ENCODE measurements at places on chromosomes 4 and X.

DNA sequence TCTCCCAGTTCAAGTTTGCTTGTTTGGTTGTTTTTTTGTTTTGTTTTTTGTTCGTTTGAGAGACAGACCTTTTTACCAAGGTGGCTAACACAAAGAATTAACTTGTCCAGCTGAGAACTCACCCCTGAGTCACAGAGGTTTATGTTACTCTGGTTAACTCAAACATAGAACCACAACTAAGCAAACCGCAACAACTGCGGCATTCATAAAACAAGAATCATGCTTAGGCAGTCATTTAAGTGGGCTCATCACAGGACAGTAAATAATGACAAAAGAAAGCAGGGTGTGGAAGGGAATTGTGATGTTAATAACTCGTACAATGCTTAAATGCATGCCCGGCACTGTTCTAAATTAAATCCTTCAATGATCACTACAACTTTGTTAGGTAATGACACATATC lies 24.7 kb upstream of the IL13RA1 start:
- DNase-seq = no peak

DNA sequence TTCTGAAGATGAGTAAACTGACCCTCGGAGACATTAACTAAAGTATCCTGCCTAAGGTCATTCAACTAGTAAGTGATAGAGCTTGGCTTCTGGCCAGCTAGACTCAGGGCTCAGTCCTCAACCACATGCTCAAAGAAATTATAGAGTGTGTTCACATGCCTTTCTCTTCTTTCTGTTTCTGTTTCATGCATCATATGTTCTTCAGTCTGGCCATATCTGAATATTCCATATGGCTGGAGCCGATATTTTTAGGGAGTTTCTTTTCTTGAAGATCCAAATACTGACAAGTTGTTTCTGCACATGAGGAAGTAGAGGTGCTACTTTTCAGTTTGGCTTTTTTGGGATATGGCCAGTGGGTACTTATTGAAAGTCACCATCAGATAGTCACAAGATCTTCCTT lies 44.9 kb downstream of the MMRN1 start:
- DNase-seq = no peak

GRCh38 chrX:35351212-35351611 lies 408.6 kb downstream of the FAM47B start:
- DNase-seq = no peak

DNA sequence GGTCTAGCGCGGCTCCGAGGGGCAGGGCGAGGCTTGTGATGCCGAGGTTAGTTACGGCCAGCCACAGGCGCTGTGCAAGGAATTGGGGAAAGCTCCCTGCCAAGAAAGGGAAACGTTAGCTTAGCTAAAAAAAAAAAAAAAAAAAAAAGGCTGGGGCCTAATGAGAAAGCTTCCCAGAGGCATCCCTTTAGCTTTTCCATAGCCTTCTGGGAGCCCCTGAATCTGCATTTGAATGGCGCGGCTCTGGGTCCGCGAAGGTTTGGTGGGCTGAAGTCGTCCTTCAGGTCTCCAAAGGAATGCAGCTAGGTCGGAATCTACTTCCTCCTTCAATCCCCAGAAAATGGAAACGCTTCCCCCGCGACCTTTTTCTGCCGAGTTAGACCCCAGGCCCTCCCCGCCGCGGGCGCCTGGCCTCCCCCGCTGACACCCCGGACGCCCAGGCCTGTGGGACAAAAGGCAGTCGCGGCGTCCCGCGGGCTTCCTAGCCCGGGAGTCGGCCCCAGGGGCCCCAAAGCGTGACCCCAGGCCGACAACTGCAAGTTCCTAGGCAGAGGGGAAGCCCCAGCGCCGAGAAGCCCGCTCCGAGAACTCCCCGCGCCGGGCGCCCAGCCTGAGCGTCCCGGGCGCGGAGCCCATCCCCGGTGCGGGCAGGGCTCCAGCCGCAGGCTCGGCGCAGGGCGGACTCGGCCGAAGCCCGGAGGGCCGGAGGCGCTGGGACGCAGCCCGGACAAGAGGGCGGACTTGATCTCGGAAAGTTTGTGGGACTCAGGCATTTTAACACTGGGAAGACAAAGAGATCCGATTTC lies 605 bp upstream of the FAT1 start:
- DNase-seq = no peak

- no peak for DNase-seq
Observed at GRCh38 chr4:109067508-109068235, 234.8 kb downstream of the COL25A1 start.

DNA sequence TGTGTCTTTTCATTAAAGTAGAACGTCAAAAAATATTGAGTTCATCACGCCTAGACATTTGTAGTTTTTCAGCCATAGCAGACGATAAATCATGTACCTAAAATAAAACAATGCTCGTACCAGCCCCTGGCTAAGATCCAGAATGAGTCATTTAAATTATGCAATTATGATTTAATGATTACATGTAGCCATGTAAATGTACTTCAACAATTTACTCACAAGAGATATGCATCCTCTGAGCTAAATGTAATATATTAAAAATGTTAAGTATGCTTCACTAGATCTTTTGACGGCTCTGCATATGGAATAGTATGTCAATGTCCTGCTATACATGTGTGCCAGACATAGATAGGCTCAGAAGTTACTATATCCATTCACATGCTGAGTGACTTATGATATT lies 1077.8 kb downstream of the ARAP2 start:
- no peak for DNase-seq

DNA sequence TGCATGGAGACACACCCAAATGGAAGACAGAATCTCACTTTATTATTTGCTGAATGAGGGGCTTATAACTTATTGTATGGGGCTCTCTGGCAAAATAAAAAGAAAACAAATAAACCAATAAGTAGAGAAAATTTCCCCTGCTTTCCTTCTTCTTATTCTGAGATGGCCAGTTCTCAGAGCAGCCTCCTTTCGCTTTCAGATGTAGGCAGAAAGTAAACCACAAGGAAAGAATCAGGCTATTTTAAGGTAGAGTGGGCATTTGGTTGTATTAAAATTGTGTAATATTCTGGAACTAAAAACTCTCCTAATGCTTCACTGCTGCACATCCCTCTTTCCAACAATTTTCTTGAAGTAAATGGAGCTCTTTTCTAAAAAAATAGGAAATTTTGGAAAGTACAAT lies 241.8 kb downstream of the GALNTL6 start:
- no peak for DNase-seq

- DNase-seq = no peak
Observed at GRCh38 chr4:5824635-5825034, 68.3 kb downstream of the CRMP1 start.

DNA sequence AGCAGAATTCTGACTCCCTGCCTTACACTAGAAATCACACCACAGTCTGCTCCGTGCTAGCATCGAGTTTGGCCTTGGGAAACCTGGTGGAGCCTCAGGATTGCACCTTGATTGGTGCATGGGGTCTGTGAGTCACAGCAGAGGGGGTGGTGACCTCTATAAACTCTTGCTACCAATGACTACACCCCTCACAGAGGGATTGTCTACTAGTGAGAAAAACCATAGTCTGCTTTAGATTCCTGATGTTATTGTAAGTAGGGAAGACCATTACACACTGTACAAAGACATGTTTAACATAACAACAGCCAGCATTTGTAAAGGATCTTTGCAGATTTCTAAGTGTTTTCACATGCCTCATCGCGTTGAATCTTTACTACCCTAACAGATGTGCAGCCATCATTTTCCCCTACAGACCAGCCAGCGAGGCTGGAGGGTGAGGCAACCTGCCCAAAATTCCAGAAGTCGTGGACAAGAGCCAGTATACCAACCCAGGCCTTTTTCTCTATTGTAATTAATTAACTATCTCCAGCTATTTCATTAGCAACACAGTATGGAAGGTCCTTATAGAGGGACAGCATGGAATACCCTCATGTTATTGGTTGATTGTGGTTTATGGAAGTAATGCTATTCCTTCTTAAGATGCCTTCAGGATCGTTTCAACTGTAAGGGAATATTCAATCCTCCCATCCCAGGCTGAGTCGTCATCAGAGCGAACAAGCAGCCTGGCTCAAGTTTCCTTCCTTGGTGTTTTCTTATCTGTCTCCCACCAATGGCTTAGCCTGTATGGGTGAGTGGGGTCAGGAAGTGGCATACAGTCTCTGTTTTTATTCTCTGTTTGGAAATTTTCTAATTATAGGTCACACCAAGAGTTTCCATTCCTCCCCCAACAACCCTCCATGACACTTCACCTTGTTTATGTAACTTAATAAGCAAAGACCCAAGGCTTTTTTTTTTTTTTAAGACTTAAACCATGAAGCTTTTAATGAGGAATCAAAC lies 55.9 kb upstream of the KDR start:
- DNase-seq = no peak

DNA sequence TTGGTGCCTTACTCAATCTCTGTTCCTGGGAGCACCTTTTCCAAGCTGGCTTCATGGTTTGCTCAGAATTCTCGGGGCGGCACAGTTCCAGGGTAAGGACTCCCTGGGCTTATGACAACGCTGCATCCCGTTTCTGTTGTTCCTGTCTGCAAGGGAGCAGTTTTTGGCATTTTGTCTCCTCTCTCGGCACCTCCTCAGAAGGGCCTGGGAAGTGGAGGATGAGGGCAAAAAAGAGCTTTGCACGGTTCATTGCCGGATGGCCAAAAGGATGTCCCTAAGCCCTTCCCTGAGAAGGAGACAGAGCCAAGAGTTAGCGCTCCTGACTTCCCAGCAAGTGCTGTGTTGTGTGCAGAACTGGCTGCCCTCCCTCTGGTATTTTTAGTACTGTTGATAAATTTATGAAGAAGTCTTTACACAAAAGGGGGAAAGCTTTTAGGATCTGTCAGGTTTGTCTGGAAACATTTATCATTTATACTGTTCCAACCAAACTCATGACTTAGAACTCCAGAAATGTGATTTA lies 13.4 kb downstream of the SRD5A3 start:
- no peak for DNase-seq

DNA sequence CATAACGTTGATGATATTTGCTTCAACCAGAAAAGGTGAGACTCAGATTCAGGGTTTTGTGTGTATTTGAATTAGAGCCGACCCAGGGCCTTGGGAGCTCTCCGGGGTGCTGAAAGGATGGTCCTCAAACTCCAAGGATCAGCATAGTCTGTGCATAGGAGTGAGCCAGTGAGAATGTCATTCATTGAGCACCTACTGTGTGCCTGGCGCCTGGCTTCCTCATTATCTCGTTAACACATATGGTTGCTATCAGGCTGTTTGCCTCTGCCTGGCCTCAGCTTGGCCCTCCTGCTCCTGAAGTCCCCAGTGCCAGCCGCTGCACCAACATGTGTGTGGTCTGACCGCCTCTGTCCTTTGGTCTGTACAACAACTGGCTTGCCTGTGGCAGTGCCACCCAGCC lies 25.1 kb upstream of the JAKMIP1 start:
- no peak for DNase-seq

DNA sequence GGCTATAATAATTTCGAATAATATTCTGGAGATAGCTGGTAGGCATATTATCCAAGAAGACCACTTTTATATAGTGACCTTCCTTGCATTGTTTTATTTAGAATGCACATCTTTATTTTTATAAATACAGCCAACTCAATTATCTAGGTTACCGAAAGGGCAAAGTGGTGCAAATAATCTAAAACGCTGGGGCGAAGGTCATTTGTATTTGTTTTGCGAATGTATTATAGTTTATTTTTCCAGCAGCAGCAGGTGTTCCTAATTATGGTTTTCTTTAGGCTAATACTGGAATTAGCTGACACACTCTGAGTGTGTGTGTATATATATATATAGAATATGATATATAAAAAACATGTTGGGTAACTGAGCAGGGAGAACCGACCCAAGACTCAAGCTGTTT lies 48.1 kb upstream of the RAP2C start:
- no peak for DNase-seq
